Left hindlimb (tissue), 1 donor: ENCODE measurements at places on chromosomes 2 and 18.

DNA sequence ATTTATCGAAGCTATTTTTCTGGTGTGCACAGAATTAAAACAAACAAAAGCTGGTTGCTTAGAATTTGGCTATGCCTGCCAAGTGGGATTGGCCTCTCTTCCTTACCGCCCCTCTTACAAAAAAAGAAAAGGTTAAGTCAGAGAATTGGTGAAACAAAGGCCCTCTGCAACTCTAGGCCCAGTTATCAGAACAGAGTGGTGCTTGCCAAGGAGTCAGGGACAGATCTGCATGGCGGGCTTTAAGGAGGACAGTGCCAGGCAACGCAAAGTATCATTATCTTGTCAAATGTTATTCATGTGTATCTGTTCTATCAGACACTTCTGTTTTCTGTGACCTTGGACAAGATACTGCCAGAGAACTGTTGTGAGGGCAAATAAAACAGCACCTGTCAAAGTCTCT is 78.3 kb downstream of the TGIF1 start:
- DNase-seq, result no peak

DNA sequence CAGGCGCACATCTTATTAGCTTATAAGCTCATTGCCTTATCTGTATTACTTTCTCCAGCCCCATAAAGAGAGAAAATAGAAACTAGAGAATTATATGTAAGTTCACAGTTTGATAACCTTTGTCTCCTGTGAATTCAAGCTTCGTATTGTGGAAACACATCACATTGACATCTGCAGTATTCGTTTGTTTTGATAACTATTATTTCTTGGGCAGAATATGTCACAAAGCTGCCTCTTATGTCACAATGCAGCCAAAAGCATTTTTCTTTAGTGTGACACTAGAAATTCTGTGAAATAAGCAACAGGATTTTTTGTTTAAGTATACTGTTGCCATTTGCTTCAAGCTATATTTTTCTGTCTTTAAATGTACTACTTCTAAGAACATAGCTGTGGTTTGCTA is 221.5 kb downstream of the DOK6 start:
- no peak for DNase-seq

DNA sequence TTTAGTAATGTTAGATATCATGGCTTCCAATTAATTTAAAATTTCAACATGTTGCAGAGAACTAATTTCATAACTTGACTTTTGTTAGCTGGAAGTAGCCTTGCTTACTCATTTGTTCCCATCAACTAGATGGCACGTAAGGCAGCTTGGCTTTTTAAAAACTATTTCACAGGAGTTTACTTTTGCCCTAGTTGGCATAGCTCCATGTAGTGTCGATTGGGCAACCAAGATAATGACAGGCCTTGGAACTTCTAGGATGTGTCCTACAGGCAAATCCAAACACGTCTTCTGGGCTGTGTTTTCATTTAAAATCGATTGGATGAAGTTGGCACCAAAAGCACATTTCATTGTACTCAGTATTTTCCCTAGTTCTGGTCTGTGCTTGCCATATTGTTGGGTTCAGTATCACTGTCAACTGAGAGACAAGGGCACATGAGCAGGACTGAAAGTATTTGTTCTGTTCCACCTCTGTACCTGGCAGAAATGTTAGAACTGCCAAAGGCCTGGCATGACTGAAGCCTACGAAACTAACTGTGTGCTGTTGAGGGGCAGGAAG is 29.4 kb downstream of the HADHB start:
- DNase-seq, result peak; percentile 31

- no peak for DNase-seq
These were observed 31.0 kb upstream of the MSH6 start for GRCh38 chr2:47751856-47752414.

DNA sequence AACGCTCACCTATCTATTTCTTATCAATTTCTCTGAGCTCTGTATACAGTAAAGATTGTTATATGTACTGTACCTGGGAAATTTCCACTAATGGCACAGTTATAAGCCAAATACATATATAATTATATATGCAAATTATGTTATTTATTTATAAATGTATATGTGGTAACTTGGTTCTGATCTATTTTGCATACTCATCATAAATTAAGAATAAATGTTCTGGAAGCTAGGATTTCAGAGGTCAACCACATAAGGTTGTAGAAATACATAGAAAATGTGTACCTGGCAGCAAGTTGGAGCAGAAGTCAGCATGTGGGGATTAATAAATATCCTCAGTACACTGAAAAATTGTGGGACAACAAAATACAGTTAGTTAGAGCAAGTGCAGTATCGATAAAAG is 353.7 kb upstream of the ZNF521 start:
- DNase-seq, result no peak

DNA sequence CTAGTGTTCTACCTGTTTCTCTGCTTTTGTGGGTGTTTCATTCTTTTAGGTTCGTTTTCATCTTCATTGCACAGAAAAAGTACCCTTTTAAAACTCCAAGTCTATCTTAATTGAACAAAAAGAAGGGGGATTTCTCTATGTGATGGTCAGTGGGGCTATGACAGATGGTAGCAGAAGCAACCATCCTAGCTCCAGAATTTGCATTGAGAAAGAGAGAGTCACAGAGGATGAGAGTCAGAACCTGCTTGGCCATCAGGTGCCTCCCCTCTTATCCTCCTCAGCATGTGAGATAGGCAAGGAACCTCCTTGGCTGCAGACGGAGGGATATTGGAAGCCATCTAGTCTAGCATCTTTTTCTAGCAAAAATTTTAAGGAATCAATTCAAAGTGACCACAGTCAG is 398.0 kb upstream of the DCC start:
- no peak for DNase-seq

GRCh38 chr2:152548111-152548875 is 169.0 kb downstream of the PRPF40A start:
- DNase-seq, result no peak

GRCh38 chr2:130963196-130963848 is 126.6 kb downstream of the ARHGEF4 start:
- no peak for DNase-seq

DNA sequence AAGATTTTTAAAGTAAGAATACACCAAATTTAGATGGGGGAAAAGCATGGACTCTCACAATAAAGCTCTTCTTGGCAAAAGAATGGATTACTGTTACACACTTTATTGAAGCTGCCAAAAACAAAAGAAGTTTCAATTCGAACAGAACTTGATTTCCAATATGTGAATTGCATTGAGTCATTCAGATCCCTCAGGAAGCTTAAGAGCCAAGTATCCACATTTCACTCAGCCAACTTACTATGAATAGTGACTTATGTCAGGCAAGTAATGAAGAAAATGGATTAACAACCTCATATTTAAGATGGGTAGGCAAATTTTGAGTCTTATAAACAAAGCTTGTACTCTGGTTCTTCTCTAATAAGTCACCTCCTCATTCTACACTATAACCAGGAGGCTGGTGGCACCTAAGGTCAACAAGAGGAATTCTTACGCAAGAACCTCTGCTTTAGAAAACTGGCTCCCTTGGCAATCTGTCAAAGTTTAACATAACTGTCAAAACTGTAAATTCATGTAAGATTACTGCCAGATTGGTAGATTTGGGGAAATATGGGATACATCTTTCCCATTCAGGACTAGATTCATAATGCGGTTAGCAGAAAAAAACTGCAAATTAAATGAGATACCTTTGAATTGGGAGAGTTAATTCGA is 6.0 kb downstream of the HADHA start:
- DNase-seq, result no peak
